ENCODE measurements at places on chromosomes 2 and 18.

- DNase-seq: no peak
These were observed 84.5 kb downstream of the SS18 start for GRCh38 chr18:26005950-26006349.

DNA sequence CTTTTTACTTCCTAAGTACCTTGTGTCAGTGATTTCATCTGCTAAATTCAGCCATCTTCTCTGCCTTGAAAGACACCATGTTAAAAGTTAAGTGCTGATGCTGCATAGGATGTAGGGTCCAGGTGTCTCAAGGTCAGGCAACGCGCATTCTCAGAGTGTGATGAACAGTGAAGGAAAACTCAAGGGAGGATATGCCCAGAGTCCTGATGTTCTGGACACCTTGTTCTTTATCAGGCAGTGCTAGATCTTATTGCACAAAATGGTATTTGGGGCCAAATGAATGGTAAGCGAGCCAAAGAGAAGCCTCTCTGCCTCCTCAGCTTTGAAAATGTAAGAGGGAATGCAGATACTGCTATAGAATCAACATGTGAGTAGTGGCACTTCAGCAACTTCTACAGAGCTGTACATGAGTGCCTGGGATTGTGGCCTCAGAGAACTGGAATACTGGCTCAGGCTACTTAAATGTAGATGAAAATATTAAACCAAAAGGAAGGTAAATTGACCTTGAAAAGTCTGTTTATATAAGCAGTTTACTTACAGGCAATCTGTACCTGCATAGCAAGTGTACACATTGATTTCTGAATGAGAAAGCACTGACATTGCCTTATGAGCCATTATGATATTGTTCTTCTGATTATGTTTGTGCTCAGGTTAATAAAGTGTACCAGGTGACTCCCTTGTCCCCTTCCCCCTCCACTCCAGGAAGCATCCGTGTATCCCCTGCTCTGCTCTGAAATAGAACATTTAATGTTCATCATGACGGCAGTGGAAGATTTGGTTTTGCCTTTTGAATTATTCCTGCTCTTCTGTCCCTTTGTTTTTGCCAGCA lies 86.7 kb upstream of the RANBP2 start:
- no peak for DNase-seq

- DNase-seq: no peak
These were observed 427.3 kb downstream of the GALR1 start for GRCh38 chr18:77676910-77677309.

GRCh38 chr18:56115071-56116015 lies 523.0 kb downstream of the TXNL1 start:
- DNase-seq: no peak
